ENCODE measurements at places on chromosomes 12 and 14.

DNA sequence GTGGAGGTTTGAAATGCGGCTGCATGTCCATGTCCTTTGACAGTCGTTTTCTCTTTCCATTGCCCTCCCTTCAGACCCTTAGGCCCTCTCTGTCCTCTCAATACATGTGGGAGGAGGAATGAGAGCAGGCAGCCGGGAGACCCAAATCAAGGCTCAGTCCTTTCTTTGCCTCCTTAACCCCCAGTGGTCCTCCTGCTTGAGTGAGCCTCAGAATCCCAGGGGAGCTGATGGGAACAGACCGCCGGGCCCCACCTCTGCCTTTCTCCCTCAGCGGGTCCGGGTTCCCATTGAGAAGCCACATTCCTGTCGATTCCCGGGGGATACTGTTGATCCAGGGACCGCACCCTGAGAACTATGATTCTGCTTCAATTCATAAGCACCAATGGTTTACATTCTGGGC is 77.9 kb upstream of the RFLNA start:
- DNase-seq: no peak

- no peak for DNase-seq
Observed at GRCh38 chr12:1618489-1618888, 10.5 kb upstream of the WNT5B start.

- no peak for DNase-seq
Observed at GRCh38 chr12:4003576-4003975, 130.4 kb upstream of the PARP11 start.

DNA sequence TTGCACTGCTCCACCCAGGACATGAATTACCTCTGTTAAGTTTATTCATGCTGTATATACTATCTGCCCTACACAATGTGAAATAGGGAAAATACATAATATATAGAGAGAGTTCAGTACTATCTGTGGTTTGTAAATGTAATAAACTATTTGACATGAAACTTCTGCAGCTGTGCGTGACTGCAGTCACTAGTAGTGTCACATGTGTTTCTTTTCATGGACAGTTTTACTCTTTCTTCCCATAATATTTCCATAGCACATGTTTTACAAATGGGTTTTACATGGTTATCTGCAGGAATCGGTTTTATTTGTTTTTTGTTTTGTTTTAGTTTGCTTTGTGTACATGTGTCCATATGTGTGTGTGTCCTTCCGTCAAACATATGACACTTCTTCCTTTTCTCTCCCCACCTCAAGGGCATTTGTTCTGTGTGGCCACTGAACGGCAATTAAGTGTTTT is 1644.1 kb upstream of the FLRT2 start:
- DNase-seq: no peak

DNA sequence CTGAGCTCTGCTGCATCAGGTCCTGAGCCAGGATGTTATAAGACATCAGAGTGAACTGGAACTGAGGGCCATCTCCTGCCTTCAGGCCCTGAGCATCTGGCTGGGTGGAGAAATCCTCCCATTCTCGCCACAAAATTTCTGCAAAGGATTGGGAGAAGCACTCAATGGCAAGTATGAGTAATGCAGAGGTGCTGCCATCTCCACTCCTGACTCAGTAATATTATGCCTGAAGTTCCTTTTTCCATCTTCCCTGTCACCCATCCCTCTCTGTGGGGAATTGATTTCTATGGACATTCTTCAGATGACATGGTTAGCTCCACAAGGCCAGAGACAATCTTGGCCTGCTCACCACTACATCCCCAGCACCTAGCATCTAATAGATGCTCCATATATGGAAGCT is 4.7 kb downstream of the ANGEL1 start:
- no peak for DNase-seq

DNA sequence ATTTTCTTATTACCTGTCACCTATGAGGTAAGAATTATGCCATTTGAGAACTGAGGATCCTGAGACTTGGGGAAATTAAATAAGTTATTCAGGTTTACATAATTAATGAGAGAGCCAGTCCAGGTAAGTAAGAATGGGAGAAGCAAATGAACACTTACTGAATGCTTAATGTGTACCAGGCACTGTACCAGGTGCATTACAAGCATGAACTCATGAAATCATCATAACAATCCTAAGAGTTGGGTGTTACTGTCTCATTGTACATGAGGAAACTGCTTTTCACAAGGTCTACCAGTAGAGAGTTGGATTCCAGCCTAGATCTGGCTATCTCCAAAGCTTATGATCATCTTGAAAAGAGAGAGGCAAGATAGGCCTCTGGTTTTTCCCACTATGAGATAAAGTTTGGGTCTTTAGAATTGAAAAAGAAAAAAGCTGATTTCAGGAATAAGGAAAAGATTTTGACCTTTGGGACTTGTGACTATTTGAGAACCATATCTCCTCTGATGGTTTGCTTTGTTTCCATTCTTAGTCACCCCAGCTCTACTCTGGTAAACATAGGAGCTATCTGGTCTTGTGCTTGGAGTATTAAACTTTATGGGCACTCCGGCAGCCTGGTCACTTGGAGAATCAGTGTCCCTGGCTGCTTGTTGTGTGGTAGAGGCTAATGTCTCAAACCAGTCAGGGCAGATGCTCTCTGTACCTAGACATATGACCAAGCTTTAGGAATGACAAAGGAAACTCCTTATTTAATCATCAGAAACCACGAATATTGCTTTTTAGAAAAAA is 48.0 kb downstream of the PTHLH start:
- DNase-seq: no peak

- DNase-seq: no peak
Observed at GRCh38 chr12:65534238-65534841, 255.9 kb downstream of the MSRB3 start.
